ENCODE measurements at places on chromosomes 4 and X.
A peak's percentile ranks its signal among the peaks of the same experiment; 100 is the strongest.

- DNase-seq, result no peak
Observed at GRCh38 chr4:164402554-164402953, 351.4 kb upstream of the SMIM31 start.

GRCh38 chr4:78666830-78667258 lies 109.3 kb upstream of the BMP2K start:
- no peak for DNase-seq

GRCh38 chrX:134761788-134762187 lies 103.5 kb upstream of the PLAC1 start:
- no peak for DNase-seq

- no peak for DNase-seq
Observed at GRCh38 chr4:153537493-153537960, 71.4 kb downstream of the TMEM131L start.

DNA sequence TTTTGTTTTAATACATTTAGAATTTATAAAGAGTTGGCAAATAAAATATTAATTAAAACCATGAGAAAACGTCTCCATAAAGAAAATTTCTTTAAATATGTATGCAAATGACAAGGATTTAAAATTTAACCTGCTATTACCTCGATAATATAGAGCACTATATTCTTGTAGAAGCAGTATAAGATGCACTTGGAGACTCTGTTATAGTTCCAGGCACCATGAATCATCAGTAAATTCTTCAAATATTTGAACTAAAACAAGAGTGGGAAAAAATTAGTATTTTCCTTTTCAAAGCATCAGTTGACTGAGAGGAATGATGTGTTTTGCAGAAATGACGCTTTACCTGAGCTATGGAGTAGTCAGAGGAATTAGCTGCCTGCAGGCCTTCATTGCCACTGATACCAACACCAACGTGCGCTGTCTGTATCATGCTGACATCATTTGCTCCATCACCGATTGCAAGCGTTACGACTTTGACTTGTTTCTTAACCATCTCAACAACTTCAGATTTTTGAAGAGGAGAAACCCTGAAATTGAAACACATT lies 67.3 kb downstream of the SHISA3 start:
- DNase-seq, result no peak

DNA sequence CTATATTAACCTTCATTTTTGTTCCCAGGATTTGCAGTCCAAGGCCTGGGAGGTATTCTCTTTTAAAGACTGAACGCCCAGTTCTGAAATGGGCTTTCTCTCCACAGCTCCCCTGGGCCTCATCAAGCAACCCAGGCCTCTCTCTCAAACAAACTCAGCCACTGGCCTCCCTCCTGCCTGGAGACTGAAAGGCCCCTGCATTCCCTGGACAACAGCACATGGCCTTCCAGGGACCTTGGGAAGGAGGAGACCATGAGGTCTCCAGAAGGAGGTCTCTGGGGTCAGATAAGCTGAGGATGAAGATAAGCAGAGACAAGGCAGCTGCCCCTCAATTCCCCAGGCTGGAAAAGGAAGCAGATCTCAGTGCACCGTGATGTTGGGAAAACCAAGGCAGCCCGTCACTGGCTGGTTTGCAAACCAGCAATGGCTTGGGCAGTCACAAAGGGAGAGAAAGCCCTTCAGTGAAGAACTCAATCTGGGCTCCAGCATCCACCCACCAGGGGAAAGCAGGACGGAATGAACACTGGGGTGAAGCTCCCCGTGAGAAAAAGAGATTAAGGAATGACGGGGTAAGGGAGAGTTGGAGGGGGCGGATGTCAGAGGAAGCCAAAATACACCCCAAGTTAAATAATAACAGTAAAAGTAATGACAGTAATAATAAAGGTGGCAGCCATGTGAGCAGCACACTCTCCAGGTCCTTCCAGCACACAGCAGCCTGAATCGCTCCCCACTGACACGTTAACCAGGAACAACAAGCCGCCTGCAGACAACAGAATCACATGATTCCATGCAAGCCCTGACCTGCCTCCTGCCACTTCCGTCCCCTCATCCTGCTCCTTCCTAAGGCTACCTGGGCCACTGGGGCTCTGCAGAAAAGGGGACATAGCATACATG lies 22.3 kb downstream of the AMOT start:
- no peak for DNase-seq

DNA sequence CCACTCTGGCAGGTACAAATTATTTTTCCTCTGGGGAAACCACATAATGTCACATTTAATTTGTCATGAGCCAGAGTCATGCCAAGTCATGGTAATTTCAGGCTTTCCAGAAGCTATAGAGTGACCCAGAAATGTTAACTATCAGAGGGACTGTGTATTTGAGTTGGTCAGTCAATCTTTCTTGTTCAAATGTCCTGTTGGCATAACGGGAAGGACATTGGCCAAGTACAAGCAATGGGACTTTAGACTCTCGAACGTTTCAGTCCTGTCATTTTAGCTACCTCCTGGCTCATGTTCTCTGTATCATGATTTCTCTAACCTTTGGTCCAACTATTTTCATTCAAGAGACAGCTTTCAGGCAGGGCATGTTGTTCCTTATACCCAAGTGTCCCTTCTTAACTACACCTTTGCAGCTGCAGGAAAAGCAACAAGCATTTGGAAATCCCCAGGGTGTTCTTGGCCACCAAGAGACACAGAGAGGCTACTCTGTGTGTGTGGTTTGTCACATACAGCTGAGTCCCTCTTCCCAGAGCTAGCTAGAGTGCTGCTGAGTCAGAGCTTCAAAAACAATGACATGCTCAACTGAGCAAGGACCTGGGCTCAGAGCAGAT lies 142.6 kb downstream of the EGF start:
- no peak for DNase-seq

DNA sequence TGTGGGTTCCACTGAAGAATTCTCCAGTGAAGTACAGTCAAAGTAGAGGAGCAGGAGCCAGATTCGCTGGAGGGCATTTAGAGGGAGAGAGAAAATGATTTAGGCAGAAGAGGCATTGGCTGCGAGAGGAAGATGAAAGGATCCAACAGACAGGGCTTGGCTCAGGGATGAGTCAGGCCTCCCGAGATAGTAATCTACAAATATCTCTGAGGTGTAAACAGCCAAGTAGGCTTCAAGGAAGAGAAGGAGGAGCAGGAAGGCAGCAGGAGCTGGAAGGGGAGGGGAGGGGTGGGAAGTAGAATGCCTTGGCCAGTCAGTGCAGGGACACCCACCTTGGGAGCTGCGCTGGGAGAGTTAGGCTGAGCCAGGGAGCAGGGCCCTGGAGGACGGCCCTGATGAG lies 55.5 kb downstream of the PJA1 start:
- DNase-seq, result no peak

DNA sequence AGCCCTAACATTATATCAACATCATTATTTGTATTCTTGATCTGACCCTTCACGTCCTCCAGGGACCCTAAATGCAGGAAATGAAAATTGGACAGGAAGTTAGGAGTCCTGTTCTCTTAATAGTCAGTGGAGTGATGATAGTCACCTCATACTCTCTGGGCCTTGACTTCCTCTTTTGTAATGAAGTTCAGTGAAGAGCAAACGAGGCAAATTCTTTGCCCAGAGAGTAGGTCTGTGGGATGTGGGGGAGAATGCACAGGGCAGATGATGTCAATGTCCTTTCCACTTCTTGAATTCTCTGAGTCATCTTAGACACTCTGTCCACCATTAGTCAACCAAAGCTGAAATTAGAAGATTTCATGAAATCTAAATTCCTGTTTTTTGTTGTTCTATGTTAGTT lies 17.1 kb upstream of the GPRIN3 start:
- no peak for DNase-seq

DNA sequence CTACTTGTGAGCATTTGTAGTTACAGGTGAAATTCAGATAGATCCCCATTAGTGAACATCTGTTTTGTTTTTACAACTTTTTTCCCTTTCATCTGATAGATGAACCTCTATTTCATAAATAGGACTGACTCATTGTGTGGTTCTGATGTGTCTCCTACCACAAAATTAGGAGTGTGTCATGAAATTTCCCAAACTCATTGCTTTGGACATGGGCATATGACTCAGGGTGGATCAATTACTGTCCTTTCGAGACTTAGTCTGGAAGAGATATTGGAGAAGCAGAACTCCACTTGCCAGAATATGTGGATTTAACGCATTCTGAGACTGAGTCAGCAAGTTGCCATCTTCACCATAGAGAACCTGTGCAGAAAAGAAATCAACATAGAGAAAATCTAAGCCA lies 53.5 kb upstream of the PCDH10 start:
- peak; percentile 22 for DNase-seq

- DNase-seq, result no peak
Observed at GRCh38 chrX:134659761-134660160, 1.5 kb upstream of the PLAC1 start.

- peak; percentile 76 for DNase-seq
Observed at GRCh38 chr4:63528256-63528991, 880.8 kb downstream of the TECRL start.

GRCh38 chr4:134948110-134948642 lies 746.6 kb upstream of the PABPC4L start:
- DNase-seq, result no peak

DNA sequence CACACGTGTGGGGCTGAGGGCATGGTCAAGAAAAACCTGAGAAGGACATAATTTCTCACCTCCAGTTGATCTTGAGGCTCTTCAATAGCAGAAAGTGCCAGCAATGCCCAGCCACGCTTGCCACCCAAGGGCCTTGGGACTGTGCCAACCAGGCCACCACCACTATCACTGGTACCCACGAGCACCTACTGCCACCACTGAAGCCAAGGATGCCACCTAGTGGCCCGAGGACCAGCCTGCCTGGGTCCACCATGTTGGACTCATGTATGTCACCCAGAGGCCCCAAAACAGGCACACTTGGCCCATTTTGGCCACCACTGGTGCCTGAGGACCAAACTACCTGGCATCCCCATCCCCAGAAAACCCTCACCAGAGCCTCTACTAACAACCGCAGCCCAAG lies 191.8 kb downstream of the ADAM29 start:
- DNase-seq, result no peak

DNA sequence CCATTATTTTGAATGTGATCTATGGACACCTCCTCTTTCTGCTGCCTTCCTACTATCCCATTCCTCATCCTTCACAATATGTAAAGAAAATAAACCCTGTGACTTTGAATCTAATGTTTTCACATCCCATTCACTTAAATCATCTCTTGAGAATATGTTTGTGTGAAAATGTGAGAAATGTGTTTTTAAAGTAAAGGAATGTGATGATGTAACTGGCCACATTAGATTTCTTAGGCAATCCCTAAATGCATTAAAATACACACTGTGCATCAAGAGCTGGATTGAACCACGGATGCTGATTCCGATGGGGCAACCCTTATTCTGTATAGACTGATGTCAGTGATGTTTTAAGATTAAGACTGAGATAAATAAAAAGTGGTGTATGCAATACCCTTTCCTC lies 558.9 kb upstream of the TENM3 start:
- no peak for DNase-seq

DNA sequence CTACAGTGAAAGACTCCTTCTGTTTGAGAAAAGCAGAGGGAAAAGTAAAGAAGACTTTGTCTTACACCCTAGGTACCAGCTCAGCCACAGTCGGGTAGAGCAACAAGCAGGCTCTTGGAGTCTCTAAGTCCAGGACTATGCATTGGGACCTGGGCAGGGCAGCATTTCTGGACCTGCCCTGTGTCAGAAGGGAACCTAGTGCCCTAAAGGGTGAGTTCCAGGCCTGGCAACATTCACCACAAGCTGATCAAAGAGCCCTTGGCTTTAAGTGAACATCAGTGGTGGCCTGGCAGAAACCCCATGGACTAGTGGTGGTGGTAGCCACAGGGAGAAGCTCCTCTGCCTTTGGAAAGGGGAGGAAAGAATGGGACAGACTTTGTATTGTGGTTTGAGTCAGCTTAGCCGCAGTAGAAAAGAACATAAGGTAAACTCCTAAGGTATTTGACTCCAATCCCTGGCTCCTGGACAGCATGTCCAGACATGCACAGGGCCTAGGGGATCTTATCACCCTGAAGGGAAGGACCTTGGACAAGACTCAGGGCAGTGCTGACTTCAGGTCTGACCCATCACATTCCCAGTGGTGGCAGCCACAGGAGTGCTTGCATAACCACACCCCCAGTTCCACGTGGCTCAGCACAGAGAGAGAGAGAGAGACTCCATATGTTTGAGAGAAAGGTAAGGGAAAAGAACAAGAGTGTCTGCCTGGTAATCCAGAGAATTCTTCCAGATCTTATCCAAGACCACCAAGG lies 32.6 kb downstream of the CCDC158 start:
- no peak for DNase-seq

DNA sequence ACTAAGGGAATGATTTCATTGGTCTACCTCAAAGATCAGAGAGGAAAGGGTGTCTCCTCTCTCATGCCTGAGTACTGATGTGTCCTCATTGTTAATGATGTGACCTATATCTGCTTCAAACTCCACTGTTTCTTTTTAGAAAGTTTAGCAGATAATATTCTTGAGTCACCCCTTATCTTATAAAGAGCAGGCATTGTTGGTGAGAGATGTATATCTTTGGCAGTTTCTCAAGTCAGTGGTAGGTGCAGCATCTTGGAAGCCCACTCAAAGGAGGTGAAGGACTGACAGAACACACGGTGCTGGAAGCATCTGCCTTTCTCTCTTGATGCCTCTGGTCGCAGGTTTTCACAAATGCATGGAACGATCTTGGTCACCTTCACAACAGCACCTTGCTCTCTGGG lies 71.2 kb downstream of the ZNF518B start:
- no peak for DNase-seq

DNA sequence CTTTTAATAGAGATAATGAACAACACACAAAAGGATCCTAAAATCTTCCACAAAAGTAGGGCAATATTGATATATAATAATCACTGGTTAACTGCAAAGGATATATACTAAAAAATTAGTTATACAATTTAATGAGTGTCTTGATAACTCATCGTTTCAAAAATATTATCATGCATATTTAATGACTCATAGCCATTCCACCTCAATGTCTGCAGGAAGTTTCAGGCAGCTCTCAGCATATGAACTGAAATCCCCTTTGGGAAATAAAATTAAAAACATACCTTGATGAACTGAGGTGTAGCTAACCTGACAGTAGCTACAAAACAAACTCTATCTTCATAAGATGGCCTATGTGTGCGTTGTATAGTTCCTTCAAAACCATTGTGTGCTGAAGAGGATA lies 62.9 kb downstream of the TMEM165 start:
- no peak for DNase-seq

DNA sequence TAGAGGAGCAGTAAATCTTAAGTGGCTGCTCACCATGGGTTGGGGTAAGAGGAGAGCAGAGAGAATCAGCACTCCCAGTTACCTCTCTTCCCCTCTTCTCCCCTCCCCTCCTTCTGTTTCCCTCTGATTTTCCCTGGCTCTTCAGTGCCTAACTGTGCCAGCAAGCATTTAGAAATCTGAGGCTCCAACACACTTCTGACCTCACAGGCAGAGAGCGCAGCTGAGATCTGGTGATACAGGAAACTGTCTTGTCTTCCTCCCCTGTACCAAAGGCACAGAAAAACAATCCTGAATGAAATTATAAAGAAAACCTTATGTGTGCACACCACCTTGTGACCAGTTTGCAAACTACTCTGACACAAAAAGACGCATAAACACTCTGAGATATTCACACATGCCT lies 82.4 kb upstream of the SMIM10 start:
- no peak for DNase-seq

DNA sequence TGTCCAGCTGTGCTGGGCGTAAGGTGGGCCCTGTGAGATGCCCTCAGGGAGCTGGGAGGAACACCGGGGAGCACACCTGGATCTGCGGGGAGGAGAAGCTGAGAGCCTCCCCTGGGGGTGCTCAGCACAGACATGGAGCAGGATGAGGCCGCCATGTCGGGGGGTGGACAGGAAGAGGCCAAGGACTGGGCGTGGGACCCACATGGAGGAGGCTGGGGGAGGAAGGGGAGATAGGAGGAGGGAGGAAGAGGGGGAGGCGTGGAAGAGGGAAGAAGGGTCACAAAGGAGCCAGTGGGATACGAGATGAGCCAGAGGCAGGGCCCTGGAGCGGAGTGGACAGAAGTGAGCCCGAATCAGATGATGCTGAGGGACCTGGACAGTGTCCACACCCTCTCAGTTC lies 66.3 kb downstream of the ZFYVE28 start:
- no peak for DNase-seq

Measured in retinal pigment epithelial cell (primary cell).